ENCODE measurements at places on chromosomes 11 and 22.

DNA sequence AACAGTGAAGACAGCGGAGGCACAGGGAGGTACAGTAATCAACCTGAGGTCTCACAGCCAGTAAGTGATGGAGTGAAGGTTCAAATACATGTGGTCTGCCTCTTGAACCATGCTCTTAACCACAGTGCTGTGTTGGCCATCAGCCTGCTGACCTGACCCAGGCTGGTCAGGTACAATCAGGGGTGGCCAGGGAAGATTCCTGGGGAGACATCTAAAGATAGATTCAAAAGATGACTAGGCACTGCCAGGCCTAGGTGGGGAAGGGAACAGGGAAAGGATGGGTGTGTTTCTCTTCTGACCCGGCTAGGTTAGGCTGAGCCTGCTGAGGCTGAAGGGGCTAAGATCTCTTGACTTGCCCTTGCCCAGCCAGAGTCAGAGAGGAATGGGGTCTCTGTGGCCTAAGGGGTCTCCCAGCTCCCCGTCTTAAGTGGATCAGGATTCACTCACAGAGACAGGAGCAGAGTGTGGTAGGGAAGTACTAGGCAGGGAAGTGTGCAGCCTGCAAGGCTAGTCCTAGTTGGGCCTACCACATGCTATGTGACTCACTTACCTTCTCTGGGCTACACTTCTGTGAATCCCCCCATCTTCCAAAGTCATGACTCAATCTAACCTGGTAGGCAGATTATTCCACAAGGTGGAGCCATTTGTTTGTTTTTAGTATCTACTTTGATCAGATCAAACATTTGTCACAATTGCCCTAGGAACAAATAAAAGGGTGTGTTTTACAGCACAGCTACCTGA is 10.4 kb upstream of the SREBF2 start:
- DNase-seq, result no peak

DNA sequence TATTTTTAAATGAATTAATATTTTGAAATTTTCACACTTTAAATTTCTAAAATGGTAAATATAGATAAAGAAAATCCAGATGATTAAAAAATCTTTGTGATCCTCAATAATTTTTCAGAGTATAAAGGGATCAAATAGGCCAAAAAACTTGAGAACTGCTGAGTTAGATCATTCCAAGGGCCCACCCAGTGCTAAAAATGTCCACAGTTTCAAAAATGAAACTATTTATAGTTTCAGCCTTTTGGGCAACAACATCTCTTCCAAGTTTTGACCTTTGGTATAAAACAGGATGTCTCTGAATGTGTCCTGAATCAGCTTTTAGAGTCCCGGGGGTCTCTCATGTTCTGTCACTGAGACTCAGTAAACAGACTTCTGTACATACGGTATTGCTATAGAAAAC is 20.9 kb upstream of the BAIAP2L2 start:
- no peak for DNase-seq

GRCh38 chr11:289712-290620 is 1.0 kb downstream of the PGGHG start:
- DNase-seq, result no peak

DNA sequence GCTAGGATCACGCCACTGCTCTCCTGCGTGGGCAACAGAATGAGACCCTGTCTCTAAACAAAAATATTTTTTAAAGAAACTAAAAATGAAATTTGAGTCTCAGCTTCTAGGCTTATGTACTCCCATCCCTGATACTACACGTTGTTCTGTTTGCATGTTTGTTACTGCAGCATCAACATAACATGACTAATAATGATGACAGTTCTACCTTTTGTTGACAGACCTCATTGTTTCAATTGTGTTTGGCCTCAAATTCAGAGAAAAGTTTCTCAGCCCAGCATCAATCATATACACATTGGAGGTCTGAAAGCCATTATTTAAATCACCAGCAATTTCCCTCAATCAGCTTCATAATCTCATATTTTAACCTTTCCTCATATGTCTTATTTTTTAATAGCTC is 20.8 kb downstream of the LAYN start:
- DNase-seq, result no peak

DNA sequence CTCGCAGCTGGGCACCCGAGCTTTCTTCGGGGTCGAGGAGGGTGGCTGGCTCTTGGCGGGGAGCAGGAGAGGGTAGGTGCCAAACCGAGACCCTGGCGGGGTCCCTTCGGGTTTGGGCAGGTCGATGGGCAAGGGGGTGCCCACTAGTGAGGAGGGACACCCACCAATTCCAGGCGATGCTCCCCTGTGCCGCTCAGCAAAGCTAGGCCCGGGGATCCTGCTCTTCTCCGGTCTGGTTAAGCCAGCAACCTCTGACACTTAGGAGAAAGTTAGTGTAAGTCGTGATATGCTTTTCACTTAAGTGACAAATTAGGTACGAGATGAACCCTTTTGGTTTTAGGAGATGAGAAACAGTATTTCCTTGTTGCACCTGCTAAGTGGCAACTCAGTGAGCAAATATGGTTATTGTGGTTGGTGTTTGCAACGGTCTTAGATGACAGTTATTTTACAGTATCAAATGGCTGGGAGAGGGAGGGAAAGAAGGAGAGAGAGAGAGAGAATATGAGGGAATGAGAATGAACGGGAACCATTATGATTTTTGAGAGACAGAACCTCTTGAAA is 565 bp downstream of the NUCB2 start:
- DNase-seq, result no peak

DNA sequence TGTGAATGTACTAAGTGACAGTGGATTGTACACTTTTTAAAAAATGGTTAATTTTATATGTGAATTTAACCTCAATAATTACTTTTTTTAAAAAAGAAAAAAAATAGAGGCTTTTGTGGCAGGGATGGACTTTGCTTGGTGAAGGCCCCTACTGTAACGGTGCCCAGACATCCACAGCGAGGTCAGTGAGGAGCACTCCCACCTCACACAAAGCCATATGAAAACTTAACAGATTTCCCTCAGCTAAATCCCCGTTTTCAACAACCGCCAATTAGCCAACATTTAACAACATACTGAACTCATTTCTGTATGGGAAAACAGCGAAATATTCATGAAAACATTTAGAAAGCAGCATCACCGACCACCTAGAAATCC is 642 bp upstream of the C11orf58 start:
- no peak for DNase-seq

GRCh38 chr11:74255741-74256375 is 55.6 kb downstream of the P4HA3 start:
- DNase-seq, result no peak

- no peak for DNase-seq
These were observed 57.5 kb downstream of the PTPRJ start for GRCh38 chr11:48037709-48038468.

- DNase-seq, result no peak
These were observed 25.3 kb upstream of the LMO1 start for GRCh38 chr11:8288824-8289491.

DNA sequence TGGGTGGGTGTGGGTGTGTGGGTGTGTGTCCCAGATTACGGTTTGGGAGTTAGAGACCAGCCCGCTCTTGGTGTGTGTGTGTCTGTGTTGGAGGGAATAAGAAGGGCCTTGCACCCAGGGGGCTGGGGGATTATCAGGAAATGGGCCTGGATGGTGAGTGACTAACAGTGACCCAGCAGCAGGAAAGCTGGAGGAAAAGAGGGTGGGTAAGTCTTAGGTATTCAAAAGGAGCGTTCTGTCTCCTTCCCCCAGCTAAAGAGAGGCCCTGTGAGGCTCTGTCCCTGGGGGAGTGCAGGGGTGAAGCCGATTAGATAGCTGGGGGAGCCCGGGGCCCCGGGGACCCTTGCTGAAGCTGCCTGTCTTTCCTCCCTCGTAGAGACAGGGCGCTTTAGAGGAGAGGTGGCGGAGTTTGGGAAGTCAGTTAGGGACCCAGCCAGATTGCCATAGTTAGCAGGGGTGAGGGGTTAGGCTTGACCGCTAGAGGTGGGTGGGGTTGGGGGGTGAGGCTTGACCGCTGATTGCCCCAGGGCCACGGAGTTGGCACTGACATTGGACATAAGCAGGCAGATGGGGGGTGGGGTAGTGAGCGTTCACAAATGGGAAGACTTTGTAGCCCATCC is 1.5 kb downstream of the OAF start:
- DNase-seq, result no peak

DNA sequence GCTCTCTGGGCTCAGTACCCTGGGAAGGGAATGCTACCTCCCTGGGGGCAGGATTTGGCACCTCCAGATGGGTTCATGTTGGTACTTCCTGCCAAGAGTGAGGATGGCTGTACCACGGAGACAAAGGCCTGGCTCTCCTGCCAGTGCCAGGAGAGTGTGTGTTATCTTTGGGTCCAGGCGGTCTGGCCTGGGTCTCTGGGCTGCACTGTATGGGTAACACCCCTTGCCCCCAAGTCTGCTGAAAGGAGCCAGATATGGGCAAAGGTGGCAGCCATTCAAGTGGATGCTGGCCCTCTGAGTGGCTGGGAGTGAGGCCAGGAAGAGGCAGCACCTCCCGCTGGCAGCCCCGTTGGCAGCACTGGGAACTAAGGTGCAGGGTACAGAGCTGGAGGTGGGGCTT is 91.5 kb downstream of the NECTIN1 start:
- DNase-seq, result no peak

DNA sequence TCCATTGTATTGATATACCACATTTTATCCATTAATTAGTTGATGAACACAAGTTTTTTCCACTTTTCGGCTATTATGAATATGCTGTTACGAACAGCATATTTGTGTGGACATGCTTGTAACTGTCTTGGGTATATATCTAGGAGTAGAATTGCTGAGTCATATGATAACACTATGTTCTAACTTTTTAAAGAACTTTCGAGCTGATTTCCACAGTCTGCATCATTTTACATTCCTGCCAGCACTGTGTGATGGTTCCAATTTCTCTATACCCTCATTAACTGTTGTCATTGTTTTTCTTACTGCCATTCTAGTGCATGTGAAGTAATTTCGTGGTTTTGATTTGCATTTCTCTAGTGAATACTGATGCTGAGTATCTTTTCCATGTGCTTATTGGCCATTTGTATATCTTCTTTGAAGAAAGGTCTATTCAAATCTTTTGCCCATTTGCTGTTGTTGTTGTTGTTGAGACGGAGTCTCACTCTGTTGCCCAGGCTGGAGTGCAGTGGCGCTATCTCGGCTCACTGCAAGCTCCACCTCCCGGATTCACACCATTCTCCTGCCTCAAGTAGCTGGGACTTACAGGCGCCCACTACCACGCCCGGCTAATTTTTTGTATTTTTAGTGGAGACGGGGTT is 7.4 kb upstream of the RCE1 start:
- DNase-seq, result no peak

DNA sequence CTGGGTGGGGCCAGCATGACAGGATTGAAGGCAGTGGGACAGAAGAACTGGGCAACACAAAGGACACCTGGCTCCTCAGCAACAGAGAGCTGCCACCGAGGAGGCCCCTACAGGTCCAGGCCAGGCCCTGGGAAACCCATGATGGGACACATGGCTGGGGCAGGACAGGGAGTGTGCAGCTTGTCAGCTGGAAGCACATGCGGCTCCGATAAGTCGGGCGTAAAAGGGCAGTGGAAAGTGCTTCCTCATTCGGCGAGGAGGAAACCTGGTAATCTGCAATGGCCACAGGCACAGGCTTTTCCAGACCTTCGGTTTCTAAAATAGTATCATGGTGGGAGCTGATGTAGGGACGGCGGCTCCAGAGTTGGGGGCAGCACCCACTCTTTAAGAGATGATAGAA is 16.5 kb downstream of the GNAZ start:
- no peak for DNase-seq

GRCh38 chr11:93850594-93851018 is at the start of gene VSTM5:
TSS of gene VSTM5 (minus strand) at chr11:93850618. CDS start at chr11:93850502, 116 bp downstream.
- no peak for DNase-seq

DNA sequence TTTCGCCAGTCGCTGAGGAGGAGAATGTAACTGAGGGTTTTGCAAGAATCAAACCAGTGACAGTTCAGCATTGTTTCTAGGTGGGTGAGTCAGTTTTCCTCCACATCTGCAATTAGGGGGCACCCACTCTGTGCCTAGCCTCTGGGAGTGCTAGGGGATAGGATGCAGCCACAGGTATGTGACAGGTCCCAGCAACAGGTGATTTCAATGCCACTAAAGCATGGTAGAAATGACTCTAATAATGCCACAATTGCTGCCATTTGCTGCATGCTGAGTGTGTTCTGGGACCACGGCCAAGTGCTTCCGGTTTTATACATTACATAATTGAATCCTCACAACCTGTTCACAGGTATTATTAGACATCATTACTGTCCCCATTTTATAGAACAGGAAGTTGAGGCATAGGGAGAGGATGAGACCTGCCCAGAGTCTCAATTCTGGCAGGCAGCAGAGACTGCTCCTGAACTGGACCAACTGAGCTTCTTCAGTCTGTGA is 556 bp downstream of the CRYBB2 start:
- no peak for DNase-seq

- DNase-seq, result no peak
These were observed 64.3 kb downstream of the SMIM38 start for GRCh38 chr11:69219991-69220390.

DNA sequence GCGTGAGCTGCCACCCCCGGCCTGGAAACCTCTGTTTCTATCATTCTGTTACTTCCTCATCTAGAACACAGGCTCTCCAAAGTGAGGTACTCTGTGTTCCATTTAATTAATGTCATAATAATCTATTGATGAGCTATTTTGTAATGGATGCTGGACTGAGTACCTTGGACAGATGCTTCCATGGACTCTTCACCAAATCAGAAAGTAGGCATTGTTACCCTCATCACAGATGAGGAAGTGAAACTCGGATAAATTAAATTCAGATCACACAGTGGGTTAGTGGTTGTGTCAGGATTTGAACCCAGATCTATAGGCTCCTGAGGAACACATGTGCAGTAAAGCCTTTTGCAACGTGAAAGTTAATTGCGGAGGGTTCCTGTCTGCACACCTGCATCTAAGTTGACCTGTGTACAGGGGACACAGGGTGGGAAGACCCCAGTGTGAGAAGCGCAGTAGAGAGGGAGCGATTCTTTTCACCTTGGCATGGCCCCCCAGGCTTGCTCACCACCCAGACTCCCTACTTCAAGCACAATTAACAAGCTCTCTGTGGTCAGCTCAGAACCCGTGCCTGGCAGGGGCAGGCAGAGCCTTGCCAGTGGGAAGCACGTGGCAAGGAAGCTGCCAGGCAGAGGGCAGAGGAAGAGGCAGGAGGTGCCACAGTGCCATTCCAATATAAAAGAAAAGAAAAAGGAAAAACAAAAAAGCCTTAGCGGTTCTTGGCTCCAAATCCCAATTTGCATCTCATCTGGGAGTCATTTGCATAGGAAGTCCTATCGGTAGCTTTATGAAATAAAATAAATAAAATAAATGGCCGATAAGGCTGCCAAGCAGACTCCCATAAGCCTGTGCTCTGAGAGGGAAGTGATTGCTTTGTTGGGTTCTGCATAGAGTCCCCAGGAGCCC is 239.3 kb downstream of the GRIK4 start:
- DNase-seq, result no peak
